Activated CD4-positive, alpha-beta T cell treated with anti-CD3 and anti-CD28 coated beads, Interleukin-2, amount 50 U/mL, for 16 hours (primary cell): ENCODE measurements at places on chromosomes 2 and 18.

DNA sequence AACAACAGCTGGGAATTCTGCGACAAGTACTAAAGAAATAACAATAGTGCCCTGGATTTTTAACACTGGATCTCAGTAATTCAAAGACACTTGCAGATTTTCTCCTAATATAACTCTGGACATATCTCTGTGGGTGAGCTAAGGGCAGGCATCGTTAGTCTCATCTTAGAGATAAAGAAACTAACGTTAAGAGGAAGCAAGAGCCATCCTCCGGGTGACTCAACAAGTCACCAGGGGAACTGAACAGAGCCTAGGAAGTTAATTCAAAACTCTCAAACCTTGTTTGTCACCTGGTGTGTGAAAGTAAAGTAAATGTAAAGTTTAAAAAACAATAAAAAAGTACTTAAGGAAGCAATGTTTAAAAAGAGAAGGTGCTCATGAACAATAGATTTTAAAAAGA is 41.6 kb upstream of the NRP2 start:
- no peak for DNase-seq

DNA sequence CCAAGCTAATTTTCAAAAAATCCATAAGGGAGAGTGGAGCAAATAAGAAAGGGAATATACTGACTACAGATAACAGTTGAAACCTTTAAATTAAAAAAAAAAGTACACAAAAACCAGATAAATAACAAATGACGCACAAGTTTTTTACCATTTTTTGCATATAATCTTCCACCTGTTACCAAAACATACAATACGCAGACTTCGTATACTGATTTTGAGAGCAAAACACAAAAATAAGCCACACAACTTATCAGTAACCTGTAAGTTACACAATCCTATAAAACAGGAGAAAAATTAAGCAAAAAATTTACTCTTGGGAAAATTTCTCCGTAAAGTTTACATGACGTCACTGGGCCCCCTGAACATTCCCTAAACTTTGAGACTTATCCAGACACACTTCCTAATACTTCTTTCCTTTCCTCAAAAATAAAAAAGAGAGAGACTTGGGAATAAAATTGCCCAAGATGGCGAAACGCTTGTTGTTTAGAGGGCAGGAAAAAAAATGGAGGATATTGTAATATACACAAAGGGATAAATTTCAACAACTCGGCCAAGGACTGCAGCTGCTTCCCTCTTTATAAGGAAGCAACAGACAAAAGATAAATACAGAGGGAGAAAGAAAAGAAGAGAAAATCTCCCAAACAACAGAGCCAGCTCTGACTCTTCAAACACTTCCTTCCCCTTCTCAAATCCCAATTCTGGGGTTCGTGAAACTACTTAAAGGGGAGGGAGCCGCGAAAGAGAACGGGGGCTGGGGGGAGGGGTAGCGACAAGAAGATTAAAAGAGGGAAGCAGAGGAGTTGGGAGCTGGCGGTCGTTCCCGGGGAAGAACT is 1.6 kb downstream of the BAZ2B start:
- no peak for DNase-seq

DNA sequence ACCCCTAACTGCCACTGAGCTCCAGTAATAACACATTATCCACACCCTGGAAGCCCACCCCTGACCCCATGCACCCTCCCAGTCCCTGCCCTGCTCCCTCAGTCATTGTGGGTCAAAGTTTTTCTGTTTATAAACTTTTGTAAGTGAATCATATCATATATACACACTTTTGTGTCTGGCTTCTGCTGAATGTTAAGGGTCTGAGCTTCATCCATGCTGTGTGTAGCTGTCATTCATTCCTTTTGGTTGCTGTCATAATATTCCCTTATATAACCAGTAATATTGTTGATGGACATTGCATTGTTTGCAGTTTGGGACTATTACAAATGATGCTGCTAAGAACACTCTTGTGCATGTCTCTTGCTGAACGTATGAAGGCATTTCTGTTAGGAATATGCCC is 14.5 kb downstream of the CNNM4 start:
- DNase-seq = no peak

- no peak for DNase-seq
Measured at GRCh38 chr2:222926915-222927314, 66.1 kb downstream of the ACSL3 start.
